ENCODE measurements at places on chromosomes 2 and 18. TPM values are rescaled to one million over a fixed set of nuclear protein-coding genes. Genes with fewer than 3 reads are reported as not detected.

DNA sequence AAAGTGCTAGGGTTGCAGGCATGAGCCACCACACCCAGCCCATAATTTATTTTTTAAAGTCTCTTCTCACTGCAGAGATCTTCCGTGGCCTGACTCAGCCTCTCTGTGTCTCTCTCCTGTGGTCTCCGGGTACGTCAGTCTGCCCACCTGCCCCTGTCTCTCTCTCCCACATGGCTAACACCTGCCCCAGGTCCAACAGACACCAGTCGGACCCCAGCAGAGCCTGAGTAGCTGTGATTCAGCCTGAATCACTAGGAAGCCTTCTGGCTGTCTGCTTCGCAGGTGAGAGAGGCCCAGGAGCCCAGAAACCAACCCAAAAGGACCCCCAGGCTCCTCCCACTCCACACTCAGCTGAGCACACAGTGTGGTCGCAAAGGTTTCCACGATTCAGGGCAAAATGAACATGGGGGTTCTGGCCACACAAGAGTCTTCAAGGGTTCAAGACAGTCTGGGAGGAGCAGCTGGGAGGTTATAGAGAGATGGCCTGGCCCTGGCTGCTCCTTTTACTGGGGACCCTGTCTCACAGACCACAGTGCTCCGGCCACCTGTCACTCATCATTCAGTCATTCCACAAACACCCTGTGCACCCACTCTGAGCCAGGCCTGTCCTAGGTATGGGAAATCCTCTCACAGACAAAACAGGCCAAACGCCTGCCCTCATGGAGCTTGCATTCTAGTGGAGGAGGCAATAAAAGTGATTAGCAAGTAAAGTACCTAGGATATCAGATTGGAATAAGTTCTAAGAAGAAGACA lies 8.6 kb downstream of the RUFY4 start:
- DNase-seq, result no peak
- H3K4me1 ChIP-seq, result no peaks in the 10 kb centered on the region
- no peak overlapping the region for H3K27ac ChIP-seq
- no peaks in the 10 kb centered on the region for H3K27me3 ChIP-seq
- H3K4me3 ChIP-seq, result no peak overlapping the region
- H3K36me3 ChIP-seq, result no peaks in the 10 kb centered on the region

- no peaks in the 10 kb centered on the region for H3K36me3 ChIP-seq
- H3K27me3 ChIP-seq, result no peaks in the 10 kb centered on the region
- no peak for DNase-seq
- no peak overlapping the region for H3K27ac ChIP-seq
- H3K4me1 ChIP-seq, result peaks cover 17% of the 10 kb centered on the region
- H3K4me3 ChIP-seq, result no peak overlapping the region
Observed at GRCh38 chr2:146852661-146853060, 992.2 kb upstream of the ACVR2A start.

GRCh38 chr2:10266133-10266620 lies 36.5 kb upstream of the HPCAL1 start:
- H3K27me3 ChIP-seq, result no peaks in the 10 kb centered on the region
- no peaks in the 10 kb centered on the region for H3K4me1 ChIP-seq
- no peak overlapping the region for H3K4me3 ChIP-seq
- no peak overlapping the region for H3K27ac ChIP-seq

DNA sequence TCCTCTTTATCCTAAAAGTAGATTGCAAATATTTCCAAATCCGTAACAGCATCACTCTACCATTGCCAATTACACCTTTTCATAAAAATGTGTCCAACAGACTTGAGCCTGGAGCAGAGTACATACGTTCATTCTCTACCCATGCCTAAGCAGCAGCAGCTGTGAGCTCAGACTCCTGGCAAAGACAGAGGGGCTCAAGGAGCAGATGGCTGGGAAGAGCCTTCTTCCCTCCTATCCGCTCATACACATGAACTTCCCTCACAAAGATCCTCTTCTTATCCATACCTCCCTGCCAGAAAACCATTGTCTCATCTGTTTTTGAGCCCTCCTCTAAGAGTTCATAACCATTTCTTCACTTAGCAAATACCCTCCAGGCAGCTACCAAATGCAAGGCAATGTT lies 164.3 kb upstream of the ARL4C start:
- H3K36me3 ChIP-seq, result no peaks in the 10 kb centered on the region
- no peak overlapping the region for H3K4me3 ChIP-seq
- H3K27ac ChIP-seq, result no peak overlapping the region
- H3K27me3 ChIP-seq, result no peaks in the 10 kb centered on the region
- DNase-seq, result no peak

DNA sequence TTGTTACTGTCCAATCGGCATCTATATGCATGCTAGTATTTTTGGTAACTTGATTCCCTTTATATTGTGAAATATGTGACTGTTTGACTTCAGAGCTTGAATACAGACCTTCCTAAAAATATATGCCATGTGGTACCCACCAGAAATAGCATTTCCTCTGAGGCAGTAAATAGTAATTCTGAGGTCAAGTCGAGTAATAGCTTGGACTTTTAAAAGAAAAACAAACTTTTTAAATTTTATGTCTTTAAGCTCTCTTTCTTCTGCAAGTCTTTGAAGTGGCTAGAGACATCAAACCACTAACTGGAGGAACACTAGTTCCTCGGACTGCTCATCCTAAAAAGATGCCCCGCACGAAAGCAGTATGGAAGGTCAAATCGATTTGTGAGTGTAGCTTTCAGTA lies 396.8 kb upstream of the SLC14A2 start:
- H3K27ac ChIP-seq, result no peak overlapping the region
- no peak for DNase-seq
- H3K4me3 ChIP-seq, result no peak overlapping the region
- no peaks in the 10 kb centered on the region for H3K4me1 ChIP-seq

DNA sequence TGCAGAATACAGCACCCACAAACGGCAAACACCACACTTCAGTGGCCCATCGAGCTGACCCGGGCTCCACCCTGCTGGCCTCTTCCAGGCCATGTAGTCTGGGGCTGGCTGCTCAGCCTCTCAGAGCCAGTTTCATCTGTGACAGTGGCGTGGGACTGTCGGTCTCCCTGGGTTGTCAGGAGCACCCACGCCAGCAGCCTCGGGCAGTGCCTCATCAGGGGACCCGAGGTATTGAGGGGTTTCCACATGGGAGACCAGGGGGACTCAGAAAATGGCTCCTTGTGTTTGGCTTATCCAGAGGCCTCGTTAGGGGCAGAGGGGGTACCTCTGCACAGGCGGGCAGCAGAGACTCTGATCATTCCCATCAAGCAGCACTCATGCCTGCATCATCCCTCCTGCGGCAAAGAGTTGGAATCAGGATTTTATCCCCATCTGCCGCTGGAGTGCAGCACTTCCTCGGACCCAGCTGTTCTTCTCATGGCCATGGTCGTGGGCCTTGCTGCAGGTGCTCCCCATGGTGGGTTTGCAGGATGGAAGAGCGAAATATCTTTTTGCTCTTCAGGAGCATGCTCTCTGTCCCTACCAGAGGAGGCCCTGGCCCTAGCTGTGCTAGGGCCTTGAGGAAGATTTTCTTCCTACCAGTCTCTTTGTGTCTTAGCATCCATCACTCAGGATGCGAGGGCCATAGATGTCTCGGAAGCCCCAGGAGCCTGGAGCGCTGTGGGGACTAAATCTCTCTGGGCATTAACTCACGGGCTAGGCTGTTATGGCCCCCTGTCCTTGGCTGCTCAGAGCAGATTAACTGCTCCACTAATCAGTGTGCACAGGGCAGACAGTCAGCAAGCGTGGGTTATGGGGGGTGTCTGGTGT lies 100.8 kb downstream of the CLIP4 start:
- H3K4me1 ChIP-seq, result peaks cover 4% of the 10 kb centered on the region
- no peak overlapping the region for H3K27ac ChIP-seq

HDAC4 gene
- 36.0 TPM for total RNA-seq

- H3K27ac ChIP-seq, result no peak overlapping the region
- H3K27me3 ChIP-seq, result no peaks in the 10 kb centered on the region
- H3K4me1 ChIP-seq, result no peaks in the 10 kb centered on the region
- no peak for DNase-seq
- no peak overlapping the region for H3K4me3 ChIP-seq
Observed at GRCh38 chr2:1681323-1682180, 62.8 kb downstream of the PXDN start.

DNA sequence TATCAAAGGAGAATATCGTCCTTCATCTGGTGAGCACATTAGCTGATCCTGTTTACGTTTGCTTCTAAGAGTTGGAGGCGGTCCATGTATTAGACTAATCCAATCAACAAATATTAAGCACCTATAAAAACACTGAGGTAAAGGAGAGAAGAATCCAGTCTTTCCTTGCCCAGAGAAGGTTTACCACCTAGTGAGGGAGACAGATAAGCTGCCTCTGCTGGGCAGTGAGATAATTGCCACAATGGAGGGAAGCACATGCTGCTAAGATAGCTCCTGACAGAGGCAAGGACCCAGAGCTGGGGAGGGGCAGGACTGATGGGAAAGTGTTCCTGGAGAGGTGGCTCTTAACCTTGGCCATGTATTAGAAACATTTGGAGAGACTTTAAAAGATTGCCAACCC lies 36.7 kb upstream of the ST8SIA5 start:
- H3K4me1 ChIP-seq, result no peaks in the 10 kb centered on the region
- DNase-seq, result no peak
- no peaks in the 10 kb centered on the region for H3K27me3 ChIP-seq

- H3K27ac ChIP-seq, result no peak overlapping the region
- H3K36me3 ChIP-seq, result no peaks in the 10 kb centered on the region
- H3K4me3 ChIP-seq, result no peak overlapping the region
Observed at GRCh38 chr2:226211439-226211838, 588.2 kb downstream of the IRS1 start.

GRCh38 chr2:177478907-177479306 lies 86.3 kb downstream of the AGPS start:
- no peaks in the 10 kb centered on the region for H3K36me3 ChIP-seq
- DNase-seq, result no peak
- H3K27ac ChIP-seq, result no peak overlapping the region
- H3K4me1 ChIP-seq, result no peaks in the 10 kb centered on the region

- no peaks in the 10 kb centered on the region for H3K27me3 ChIP-seq
- no peak for DNase-seq
- H3K27ac ChIP-seq, result no peak overlapping the region
Observed at GRCh38 chr2:52369178-52369577, 1337.2 kb upstream of the NRXN1 start.

GRCh38 chr2:99692785-99693184 lies 203.0 kb upstream of the REV1 start:
- no peak overlapping the region for H3K4me3 ChIP-seq
- H3K27me3 ChIP-seq, result no peaks in the 10 kb centered on the region
- H3K27ac ChIP-seq, result no peak overlapping the region
- no peak for DNase-seq
- H3K36me3 ChIP-seq, result no peaks in the 10 kb centered on the region

DNA sequence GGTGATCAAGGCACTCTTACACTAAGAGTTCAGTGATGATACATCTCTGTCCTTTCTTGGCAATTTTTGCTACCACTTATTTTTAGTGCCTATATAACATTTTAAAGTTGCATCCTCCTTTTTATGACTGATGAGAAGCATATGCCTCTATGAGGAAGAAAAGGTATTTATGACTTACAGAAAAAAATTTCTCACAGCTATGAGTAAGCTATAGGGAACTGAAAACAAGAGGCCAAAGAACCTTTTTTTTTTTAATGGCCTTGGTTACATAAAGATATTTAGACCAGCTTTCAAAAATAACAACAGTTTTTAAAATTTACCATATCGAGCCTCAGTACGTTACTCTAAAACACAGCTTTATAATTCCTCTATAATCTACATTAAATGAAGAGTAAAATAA lies 21.3 kb downstream of the MBD5 start:
- H3K27ac ChIP-seq, result no peak overlapping the region
- no peaks in the 10 kb centered on the region for H3K4me1 ChIP-seq
- H3K4me3 ChIP-seq, result no peak overlapping the region

DNA sequence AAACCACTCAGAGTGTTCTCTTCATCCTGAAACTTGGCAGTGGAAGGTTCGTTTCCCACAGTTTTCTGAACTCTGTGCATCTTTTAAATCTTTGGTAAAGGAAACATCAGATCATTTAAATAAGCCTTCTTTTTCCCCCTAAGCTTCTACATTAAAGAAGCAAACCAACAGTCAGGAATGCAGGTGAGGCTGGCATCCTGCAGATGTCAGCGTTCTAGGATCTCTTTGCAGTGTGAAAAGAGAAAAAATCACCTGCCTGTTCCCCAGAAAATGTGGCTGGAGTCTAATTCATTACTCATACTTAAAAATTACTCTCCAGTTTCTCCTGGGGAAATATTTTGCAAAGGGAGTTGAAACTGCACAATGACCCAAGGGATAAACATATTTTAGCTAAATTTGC lies 64.5 kb upstream of the ZCCHC2 start:
- no peaks in the 10 kb centered on the region for H3K36me3 ChIP-seq
- no peaks in the 10 kb centered on the region for H3K4me1 ChIP-seq
- no peak overlapping the region for H3K27ac ChIP-seq
- no peak overlapping the region for H3K4me3 ChIP-seq
- DNase-seq, result no peak

REG3A gene
- total RNA-seq, result not detected

LYG2 gene
- not detected for total RNA-seq

TMEM247 gene
- total RNA-seq, result not detected

DYNAP gene
- total RNA-seq, result not detected

PASK gene
- 20.3 TPM for total RNA-seq

GKN2 gene
- not detected for total RNA-seq
